Fibroblast of skin of right quadriceps (primary cell): ENCODE measurements at places on chromosomes 6 and 20.
A peak's percentile ranks its signal among the peaks of the same experiment; 100 is the strongest.

GRCh38 chr6:166435574-166435973, 52.8 kb upstream of the MPC1 start:
- DNase-seq: no peak

GRCh38 chr20:57078116-57078515, 188.3 kb downstream of the BMP7 start:
- no peak for DNase-seq

- DNase-seq: no peak
Measured at GRCh38 chr6:68677058-68677457, 42.0 kb downstream of the ADGRB3 start.

DNA sequence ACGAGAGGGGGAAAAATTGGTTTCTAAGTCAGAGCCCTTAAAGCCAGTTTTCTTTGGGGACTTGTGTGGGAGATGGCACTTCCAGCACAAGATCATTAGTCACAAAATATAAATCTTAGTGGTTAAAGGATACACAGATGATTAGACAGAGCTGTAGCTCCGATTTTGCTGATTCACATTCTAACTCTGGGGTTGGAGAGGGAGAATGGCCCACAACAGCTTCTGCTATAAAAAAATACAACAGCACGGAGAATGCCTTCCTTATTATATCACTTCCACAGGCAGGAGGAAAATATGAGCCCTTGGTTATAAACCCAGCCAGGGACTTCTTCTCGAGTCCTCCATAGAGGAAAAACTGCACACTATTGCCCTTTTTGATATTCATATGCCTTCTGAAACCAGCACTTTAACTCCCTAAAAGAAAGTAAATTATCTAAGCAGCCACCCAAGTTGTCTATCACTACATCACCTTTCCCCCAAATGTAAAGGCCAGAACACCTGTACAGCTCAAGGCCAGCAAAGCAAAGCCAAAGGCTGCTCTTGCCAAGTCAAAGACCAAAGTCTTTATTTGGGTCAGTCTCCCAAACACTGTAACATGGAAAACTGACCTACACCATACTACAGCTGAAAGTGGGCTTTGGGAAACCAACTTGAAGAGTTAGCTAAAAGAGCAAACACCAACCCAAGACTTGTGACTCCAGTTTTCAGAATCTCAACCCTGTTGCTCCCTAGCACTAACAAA, 10.4 kb downstream of the MRPL14 start:
- DNase-seq: peak; percentile 90

DNA sequence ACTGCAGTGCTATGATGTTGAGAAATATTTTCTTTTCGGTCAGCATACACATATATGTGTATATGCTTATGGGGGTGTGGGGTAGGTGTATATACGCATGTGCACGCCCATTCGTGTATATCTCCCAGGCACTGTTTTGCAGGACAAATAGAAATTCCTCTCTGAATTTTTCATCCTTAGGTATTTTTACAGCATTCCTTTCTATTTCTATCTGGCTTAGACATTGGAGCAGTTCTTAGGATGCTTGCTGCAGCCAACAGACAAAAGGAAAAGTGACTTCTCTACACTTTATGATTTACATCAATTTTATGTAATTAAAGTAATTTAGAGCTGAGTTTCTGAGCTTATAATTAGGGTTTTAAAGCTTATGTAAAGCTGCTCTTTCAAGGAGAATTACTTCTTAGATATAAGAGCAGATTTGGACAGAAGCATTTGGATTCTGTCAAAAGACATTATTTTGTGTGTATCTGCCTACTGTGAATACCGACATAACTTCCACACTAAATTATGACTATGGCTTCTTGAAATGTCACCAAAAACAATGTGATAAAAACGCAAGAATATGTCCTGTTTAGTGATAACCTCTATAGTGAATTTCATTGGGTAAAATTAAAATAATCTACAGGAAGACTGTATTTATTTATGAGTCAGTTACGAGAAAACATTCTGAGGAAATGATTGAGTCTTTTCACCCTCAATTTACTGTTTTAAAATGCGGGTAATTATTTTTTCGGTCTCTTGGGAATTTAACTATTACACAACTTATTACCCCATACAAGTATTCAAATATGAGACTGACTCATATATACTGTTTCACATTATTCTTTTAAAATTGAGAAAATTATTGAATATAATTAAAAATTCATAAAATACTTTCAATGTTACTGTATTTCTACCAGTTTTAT, 21.3 kb upstream of the CEP43 start:
- DNase-seq: peak; percentile 77

DNA sequence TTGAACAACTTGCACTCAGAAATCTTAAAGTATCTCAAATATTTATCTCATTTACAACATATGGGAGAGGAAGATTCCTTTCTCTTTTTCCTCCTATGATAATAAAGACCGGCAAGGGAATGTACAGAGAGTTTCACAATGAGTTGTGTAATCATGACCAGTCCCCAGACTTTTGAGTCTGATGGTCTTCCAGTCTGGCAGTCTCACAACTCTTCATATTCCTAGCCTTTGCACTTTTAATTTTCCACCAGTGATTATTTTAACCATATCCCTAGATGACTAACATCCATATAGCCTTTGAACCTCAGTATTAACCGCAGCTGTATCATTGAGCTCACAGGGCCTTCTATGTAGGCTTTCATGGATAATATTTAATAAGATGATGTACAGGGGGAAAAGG, 278.5 kb downstream of the KHDC1L start:
- peak; percentile 81 for DNase-seq

DNA sequence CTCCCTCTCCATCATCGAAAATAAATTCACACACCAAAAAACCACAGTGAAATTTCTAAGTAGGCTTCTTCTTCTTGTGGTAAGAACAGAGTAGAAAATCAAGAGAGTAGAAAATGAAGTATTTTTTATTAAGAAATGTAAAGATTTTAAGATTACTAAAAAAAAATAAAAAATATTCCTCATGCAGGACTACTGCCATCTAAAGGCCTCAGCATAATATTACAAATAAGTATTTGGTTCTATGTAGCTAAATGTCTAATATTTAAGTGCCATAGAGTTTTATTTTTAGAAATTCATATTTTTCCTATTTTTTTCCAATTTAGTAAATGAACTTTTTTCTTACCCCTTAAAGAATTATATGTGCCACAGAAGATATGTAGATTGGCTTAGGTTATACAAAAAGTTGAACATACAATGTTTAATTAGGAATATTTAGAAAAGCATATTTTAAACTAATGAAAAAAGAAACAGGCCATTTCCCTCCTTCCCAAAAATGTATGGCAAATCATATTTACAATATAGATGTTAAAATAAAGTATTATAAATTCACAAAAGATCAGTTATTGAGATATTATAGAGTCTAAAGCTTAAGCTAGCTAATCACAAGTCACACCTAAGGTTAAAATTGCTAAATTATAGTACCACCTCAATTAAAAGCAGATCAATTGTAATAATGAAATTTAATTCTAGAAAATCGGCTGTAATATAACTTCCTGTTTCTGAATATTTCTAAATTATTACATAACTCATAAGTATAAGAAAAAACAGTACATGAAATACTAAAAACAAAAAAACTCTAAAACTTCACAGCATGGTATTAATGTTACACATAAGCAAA, 3.5 kb upstream of the NT5DC1 start:
- no peak for DNase-seq
